ENCODE measurements at places on chromosomes 12 and 14. TPM values are rescaled to one million over a fixed set of nuclear protein-coding genes. Genes with fewer than 3 reads are reported as not detected.

The VSIG10 gene
- 12.1 TPM for total RNA-seq

GRCh38 chr14:39212034-39212433 lies 21.7 kb upstream of the MIA2 start:
- no peak for DNase-seq

The DBX2 gene
- 0.14 TPM for total RNA-seq

The SCNN1A gene
- total RNA-seq, result 0.22 TPM

The PAWR gene
- total RNA-seq, result 10.5 TPM

- peak; percentile 52 for DNase-seq
Observed at GRCh38 chr12:124456652-124457152, 110.7 kb downstream of the NCOR2 start.

GRCh38 chr12:53102883-53103807 lies at the start of gene SOAT2:
Gene SOAT2 (plus strand): TSS chr12:53103486. CDS start chr12:53103578, 92 bp downstream.
- DNase-seq, result no peak

DNA sequence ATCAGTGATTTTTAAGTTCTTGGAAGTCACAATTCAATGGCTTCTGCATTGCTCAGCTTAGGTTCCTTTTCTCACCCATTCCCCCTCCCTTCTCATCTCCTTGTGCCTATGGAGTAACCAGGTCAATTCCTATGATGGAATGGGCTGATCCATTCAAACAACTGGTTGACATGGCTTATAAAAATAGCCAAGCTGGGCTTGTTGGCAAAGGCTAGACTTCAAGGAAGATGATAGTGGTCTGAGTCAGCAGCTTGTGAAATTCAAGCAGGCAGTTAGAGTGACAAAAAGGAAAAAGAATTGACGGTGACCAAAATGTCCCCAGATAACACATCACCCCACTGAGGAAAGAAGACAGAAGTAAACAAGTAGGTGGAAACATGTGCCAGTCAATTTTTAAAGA lies 119.9 kb upstream of the PCED1B start:
- DNase-seq, result no peak

- DNase-seq, result no peak
Observed at GRCh38 chr14:72717220-72717619, 176.7 kb downstream of the DPF3 start.

DNA sequence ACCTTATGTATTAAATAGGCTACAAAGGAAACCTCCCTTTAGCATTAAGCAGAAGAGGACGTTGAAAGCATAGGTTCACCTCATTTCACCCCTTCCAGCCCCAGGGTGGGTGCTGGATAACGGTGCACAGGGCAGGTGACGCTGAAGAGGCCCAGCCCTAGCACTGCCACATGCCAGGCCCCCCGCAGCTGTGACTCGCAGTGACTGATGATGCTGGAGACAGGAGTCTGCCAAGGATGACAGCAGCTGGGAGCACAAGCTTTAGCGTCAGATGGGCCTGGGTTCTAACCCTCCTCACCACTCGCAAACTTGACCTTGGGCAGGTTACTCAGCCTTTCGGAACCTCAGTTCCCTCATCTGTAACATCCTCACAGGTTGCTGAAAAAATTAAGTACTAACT lies 76.7 kb downstream of the TBK1 start:
- no peak for DNase-seq

DNA sequence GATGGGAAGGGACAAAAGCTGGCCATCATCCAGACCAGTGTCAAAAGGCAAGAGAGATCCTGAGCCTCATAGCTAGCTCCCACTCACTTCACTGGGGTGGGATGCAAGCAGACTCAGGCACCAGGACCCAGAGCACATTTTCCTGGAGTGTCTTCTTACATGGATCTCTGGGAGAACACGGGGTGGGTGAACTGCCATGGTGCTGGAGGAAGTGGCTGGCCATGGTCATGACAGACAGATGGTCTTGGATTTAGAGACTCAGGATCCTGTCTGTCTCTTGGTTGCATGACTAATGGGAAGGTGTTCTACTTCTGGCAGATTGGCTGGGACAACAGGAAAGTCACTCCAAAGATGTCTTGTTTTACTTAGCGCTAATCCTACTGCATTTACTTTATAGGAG lies 311.5 kb downstream of the ATP23 start:
- no peak for DNase-seq

The OVCH1 gene
- 0.25 TPM for total RNA-seq

GRCh38 chr12:114411071-114411837 lies 5.3 kb upstream of the TBX5 start:
- DNase-seq, result no peak

- peak; percentile 16 for DNase-seq
Observed at GRCh38 chr12:110042264-110042663, 6.1 kb downstream of the C12orf76 start.

DNA sequence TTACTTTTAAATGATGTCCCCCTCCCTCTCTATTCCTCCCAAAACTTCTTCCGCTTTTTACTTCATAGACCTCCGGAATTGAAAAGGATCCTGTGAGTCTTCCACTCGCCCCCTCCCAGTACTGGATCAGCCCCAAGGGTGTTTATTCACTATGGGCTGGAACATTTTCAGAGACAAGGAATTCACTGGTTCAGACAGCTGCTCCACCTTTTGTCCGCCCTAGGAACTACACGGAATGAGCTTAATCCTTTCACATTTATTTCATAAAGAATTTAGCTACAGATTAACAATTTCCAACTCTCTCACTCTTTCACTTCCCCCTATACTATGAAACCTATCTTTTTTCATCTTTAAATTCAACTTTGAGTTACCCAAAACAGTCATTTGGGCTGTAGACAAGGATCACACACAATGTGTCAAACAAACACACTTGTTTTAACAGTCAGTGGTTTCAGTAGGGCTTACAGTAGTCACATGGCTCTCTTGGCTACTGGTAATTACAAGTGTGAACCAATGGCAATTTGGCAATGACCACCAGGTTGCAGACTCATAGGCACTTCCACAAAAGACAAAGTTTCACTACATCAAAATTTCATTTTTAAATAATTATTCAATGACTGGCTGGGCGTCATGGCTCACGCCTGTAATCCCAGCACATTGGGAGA lies 20.6 kb downstream of the CNIH1 start:
- DNase-seq, result no peak

- no peak for DNase-seq
Observed at GRCh38 chr12:38662829-38663228, 242.6 kb downstream of the CPNE8 start.

The SERPINA5 gene
- 2.1 TPM for total RNA-seq

DNA sequence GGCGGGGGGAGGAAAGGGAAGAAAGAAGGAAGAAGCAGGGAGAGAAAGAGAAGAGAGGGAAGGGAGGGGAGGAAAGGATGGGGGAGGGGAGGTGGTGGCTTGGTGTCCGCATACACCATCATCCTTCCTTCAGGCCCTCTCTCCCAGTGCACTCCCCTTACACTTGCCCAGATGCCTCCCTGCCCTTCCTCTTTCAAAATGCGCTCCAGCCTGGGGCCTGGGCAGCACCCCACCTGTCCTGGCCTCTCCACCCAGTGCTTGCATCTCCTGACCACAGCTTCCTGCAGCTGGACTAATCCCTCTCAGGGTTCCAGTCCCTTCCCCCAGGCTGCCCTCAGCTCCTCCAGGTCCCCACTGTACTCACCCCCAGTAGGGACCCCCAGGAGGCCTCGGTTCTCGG lies 12.6 kb upstream of the DIO3 start:
- no peak for DNase-seq

The OR4M1 gene
- not detected for total RNA-seq

The P2RX4 gene
- 4.7 TPM for total RNA-seq

- DNase-seq, result no peak
Observed at GRCh38 chr14:28412077-28412476, 354.5 kb upstream of the FOXG1 start.

- DNase-seq, result no peak
Observed at GRCh38 chr12:121224591-121224990, 14.7 kb downstream of the P2RX4 start.

DNA sequence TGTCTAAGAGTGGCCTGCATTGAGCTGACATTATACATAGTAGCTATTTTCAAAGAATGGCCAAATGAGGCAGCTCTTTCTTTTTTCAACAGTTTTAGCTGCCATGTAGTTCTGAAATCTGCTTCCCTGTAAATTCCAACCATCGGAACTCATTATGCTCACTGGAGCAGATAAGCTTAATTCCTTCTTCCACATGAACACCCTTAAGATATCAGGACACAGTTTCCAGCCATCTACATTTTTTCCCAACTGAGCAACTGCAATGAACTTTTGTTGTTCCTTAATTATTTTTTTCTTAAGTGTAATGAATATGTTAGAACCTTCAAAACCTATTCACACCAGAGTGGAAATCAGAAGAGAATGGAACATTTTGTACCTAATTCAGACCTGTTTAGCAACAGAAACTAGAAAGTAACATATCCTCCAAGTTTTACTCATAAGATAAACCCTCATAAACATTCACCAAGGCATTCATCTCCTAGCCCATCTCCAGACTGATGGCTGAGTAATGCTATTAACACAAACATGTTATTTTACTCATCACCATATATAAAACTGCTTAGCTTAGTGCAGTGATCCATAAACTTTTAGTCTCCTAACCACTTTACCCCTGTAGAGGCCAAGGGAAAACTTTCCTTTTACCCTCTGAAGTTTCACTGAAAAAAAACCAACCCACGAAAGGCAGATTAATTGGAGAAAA lies 296.1 kb upstream of the SYT1 start:
- no peak for DNase-seq

DNA sequence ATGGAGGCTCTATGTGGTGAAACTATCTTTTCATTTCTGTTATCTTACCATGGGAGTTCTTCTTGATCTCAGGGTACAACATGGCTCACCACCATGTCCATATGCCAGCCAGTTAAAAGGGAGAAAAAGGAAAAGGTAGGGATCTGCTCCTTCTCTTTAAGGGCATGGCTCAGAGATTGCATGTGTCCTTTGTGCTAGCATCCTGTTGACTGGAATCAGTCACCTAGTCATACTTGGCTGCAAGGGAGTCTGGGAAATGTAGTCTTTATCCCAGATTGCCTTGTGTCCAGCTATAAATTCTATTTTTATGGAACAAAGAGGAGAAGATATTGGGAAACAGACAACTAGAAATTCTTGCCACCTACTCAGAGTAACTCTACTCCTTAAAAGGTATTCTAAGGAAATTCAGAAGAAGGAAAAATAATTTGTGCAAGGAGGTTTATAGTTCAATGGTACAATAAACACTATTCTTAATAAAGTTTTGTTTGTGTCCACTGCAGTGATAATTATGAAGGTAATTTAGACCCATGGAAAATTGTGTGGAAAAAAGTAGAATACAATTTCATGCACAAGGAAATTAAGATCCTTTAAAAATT lies 86.4 kb upstream of the RPH3A start:
- no peak for DNase-seq

The HOXC6 gene
- total RNA-seq, result not detected

The POTEM gene
- not detected for total RNA-seq
